ENCODE measurements at places on chromosomes 5 and 9.

DNA sequence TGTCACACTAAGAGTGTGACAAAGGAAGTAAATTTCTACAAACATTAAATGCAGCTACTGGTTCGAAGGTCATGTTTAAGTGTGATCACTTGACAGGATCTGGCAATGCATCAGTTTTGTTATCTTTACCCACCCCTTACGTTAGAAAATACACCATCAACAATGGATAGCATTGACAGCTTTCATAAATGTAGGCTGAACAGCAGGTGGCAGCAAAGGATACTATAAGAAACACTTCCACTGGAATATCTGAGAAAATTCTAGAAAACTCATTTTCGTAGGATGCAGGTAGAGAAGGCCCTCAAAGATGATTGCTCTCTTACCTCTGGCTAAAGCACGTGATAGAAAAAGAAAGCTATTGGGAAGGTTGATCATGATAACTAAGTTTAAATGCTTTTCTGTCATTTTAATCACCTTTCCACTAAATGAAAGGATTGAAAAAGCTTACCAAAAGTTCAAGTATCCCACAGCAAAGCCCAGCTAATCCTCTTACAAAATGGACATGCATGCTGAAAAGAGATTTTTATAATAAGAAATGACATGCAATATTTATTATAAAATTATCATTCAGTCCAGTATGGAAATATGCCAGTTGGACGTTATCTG is 292.5 kb downstream of the PARP8 start:
- peak; percentile 57 for DNase-seq

- no peak for DNase-seq
These were observed 200.4 kb downstream of the ARRDC3 start for GRCh38 chr5:91182763-91183162.

GRCh38 chr5:33975852-33976251 is 8.6 kb downstream of the SLC45A2 start:
- DNase-seq = no peak

GRCh38 chr5:174897281-174897950 is 173.0 kb downstream of the MSX2 start:
- no peak for DNase-seq

DNA sequence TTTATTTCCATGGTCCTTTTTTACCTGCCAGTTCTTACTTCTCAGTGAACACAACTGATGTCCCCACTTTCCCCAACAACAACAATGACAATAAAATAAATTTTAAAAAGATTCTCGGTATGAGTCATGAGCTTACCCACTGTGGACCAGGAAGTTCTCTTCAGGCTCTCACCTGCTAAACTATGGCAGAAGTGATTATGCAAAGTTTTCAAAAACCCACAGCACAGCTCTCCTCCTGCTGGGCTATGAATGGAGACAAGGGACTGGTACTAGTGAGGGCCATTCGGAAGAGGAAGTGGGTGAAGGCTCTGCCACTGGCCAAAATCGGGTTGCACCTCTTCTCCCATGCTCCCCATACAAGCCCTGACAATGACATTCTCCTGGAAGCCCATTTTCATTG is 429.4 kb downstream of the PIK3R1 start:
- DNase-seq = no peak

DNA sequence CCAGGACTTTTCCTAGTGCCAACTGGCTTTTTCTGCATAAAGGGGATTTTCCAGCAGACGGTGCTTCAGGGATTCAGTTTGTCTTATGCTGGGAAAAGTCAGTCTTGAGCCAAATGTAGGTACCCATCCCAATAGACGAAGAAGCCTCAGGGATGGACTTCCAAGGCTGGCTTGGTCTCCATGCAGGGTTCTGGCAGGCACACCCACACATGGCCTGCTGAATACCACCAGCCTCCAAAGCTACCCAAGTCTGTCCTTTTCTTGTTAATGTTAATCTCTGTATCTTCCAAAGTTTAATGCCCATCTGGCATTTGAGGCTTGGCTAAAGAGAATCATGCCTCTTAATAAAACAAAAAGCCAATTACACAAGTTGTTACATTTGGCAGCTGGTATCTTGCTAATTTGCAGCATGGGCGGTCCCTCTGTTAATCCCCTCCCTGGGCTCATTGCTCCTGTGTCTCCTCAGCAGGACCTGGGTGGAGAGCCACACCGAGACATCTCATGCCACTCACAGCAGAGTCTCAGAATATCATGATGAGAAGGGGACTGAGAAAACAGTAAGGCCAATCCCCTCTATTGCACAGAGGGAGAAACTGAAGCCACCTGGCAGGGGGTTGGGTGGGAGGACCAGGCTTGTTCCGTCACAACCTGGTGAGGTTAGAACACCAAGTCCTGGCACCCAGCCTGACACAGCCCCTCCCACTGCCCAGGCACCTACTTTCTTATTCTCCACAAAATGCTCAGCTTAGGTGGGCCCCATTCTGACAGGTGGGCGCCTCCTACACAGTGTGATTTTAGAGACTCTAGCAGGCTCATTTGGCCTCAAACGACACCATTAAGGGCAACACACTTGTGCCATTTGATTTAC is 243.2 kb downstream of the FSTL4 start:
- no peak for DNase-seq

DNA sequence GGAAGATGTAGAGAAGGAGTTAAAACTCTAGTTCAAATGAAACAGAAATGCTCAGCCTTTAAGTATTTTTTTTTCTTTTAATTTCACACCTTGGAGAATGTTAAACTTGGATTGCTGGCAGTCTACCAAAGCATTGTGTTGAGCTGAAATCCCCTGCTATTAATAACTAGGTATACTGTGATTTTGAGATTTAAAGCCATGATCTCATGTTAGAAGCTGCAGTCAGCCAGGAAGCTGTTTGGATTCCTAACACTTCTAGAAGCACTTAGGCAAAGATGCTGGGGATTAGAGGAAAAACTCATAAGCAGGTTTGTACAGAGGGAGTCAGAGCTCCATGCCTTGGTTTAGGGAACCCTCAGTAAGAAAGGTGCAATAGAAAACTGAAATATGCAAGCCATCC is 141.4 kb downstream of the KIF4B start:
- DNase-seq = no peak

DNA sequence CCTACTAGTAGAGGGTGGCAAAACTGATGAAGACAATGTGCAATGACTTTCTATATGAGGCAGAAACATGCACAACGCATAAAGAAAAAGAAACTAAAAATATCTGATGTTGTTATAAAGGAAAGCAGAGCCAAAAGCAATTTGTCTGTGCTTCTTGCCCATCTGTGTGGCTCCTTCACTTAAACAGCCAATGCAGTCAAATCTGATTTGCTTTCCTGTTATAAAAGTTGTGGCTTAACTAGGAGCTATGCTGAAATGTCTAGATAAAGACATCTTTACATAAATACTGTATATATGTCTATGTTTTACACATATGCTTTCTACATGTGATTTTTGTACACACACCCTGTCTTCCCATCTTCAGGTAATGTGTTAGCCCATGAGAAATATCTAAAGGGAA is 508.2 kb downstream of the CETN3 start:
- DNase-seq = no peak

DNA sequence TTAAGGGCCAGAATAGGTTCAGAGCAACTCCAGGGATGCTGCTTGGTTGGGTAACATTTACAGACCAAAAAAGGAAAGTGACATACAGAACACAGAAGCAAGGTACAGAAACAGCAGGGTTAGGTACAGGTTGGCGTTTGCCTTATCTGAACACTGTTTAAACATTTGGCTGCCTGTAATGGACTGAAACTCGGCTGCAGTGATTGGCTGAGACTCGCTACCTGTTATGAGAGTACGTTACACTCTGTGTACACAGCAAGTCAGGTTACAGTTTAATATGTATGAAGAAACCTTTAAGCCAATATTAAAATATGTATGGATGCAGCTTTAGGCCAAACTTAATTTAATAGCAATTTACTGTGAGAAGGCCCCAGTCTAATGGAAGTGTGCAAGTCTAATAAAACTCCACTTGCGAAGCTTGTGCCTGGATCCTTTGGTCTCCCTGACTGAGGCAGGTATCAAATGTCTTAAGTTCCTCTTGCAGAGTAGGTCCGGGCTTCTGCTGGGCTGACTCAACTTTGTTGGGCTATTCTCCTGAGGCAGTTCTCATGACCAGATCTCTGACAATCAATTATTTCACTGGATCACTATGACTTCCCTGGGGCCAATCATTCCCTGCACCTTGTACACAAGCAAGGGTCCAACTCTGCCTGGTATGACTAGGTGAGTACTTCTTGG is 204.9 kb downstream of the ZNF462 start:
- no peak for DNase-seq

GRCh38 chr5:149472399-149472798 is 78.8 kb downstream of the CSNK1A1 start:
- DNase-seq = no peak

GRCh38 chr9:112720113-112720780 is 2.3 kb upstream of the INIP start:
- DNase-seq = no peak

DNA sequence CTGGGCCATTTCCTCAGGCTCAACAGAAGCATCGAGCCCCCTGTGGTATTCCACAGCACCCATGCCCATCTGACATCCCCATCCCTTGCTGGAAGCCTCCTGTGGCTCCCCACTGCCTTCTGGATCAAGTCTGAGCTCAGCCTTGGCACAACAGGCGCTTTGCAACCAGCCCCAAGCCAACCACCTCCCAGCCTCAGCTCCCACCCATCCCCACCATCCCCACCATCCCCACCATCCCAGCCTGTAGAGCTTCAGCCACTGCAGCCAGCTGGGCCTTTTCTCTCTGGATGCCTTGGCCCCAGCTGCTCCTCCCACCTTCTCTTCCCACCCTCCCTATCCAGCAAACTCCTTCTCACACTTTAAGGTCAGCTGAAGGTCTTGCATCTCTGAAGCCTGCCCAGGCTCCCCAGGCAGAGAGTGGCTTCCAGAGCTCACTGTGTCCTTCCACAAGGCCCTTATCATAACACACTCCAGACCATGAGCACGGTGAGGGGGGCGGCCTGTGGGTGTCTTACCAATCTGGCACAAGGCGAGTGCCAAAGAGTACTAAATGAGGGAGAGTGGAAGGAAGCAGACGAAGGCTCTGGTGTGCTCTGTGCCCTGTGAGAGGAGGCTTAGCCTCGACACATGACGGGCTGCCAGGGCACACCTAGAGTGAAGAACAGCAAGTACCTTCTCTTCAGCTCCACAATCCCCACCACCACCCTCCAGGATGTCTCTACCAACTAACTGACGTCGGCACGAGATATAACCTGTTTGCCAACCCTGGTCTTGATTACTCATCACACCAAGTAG is 6.5 kb downstream of the HIGD2A start:
- peak; percentile 39 for DNase-seq

GRCh38 chr5:96624596-96624995 is 37.6 kb upstream of the CAST start:
- no peak for DNase-seq

DNA sequence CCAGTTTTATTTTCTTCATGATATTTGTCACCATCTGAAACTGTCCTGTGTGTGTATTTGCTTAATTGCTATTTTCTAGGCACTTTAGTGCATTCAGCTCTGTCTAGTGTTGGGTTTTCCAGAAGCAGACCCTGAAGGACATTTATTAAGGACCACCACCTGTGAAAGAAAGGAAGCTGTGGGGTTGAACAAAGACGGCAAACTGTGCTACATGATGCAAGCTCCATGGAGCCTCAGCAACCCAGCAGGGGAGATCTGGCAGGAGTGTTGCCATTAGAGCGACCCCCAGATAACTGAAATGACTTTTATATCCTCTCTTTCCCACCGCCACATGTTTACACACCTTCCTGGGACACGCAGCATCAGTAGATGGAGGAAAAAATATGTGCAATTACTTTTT is 125.5 kb downstream of the GABRB2 start:
- DNase-seq = no peak

DNA sequence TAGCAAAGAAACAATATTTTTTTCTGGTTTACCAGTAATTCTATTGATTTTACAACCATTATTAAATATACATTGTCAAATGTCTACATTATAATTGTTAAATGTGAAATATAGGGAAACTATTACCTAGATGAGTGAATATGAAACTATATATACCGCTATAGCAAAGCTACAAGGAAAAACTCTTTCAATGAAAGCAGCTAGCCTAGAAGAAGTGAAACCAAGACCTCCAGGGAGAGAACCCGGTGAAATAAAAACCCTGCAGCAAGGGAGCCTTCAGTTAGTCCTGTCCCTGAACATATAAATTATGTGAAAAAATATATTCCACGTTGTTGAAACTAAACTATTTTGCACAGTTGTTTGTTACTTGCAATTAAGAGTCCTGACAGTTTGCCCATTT is 913.1 kb downstream of the EFNA5 start:
- no peak for DNase-seq

DNA sequence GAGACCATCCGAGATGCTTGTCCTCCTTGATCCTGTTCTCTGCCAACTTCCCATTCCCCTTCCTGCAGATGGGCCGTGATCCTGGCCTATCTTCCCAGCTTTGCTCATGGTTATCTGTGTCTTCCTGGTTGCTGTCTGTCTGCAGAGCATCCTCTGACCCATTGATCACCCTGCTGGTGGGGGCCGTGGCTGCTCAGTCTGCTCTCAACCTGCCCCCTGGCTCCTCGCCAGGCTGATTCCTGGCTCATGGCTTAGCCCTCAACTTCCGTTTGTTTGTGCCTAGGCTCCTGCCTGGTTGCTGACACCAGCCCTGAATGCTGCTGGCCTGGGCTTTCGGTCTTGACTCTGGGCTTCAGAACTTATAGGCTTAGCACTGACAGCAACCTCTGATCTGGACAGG is 67.1 kb upstream of the SMIM15 start:
- DNase-seq = peak; percentile 46

DNA sequence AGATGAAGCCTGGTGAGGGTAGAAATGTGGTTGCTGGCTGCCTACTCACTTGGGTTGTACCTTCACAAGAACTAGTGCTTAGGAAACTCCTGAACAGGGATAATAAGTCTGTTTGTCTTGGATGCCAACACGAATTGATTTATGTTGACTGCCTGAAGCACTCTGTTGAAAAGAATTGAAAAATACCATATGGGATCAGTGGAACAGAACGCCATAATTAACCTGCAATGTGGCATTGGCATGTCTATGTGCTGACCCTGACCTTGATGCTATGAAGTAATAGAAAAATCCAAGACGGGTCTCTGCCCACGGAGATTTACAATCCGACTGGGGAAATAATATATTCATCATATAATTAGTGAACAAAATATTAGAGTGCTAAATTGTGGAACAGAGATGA is 10.5 kb downstream of the LIX1 start:
- DNase-seq = no peak

DNA sequence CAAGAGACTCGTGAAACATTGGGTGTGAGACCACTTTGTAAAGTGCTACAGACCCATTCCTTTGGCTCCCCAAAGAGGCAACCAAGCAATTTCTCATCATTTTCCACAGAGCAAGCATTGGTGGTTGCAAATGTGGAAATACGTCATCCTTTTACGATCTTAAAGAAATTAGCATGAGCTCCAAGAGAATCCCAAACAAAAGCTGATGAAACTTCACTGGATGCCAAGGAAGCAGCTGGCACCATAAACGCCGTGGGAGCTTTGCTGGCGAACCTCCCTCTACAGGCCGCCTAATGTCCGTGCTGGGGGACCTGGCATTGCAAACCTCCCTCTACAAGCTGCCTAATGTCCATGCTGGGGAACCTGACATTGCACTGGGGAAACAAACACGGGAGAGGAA is 432.4 kb downstream of the ACTL7B start:
- no peak for DNase-seq

- DNase-seq = no peak
These were observed 67.4 kb downstream of the FBN2 start for GRCh38 chr5:128470663-128471062.

GRCh38 chr9:126515873-126516505 is 97.7 kb upstream of the LMX1B start:
- no peak for DNase-seq

Measured in BE2C (cell line).